ENCODE measurements at places on chromosomes 4 and X.

DNA sequence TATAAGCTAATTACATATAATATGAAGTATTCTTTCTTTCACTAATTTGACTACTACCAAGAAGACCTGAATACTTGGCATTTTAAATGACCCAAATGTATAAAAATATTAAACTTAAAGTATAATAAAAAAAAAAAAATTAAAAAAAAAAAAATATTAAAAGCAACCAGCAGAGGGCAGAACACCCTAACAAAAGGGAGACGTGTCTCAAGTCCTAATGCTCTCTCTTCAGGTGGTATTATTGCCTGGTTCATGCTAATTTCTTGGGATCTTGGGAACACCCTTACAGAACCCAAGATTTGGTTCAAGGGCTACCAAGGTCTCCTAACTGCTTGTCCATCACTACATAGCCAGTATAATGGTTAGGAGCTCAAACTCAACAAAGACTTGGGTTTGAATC, 754.8 kb downstream of the RAB28 start:
- peak; percentile 0 for DNase-seq

- no peak for DNase-seq
Observed at GRCh38 chr4:122038896-122039295, 87.0 kb upstream of the TRPC3 start.

DNA sequence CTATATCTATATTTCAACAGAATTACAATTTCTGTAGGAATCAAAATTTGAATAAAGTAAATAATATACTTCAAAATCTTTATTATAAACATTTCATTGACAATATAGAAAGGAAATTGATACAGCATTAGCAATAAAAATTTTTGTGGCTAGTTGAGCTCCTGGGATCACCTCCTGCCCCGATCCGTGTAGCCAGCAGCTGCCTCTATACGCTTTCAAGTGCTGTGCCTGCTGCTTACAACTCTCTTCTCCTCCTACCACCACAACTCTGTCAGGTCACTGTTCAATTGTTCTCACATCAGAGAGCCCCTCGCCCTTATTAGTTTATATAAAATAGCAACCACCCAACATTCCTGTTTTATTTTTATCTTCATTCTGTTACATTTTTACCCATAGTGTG, 27.6 kb downstream of the INPP4B start:
- no peak for DNase-seq

GRCh38 chr4:83371235-83371634, 36.6 kb upstream of the HPSE start:
- DNase-seq, result no peak

DNA sequence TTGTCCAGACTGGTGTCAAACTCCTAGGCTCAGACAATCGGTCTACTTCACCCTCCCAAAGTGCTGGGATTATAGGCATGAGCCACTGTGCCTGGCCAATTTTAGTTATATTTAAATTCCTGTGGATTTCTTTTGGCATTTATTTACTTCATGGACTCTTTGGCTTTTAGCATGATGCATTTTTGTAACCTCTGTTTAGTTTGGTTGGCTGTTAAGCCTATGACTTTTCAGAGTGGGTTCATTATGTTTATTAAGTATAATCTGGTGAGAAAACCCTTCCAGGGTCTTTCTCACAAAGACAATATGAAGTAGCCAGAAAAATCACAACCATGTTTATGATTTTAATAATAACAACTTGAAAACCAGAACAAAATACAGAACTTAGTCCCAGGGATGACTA, 49.4 kb downstream of the USP38 start:
- no peak for DNase-seq

GRCh38 chr4:176137631-176138030, 57.8 kb downstream of the SPATA4 start:
- peak; percentile 25 for DNase-seq

DNA sequence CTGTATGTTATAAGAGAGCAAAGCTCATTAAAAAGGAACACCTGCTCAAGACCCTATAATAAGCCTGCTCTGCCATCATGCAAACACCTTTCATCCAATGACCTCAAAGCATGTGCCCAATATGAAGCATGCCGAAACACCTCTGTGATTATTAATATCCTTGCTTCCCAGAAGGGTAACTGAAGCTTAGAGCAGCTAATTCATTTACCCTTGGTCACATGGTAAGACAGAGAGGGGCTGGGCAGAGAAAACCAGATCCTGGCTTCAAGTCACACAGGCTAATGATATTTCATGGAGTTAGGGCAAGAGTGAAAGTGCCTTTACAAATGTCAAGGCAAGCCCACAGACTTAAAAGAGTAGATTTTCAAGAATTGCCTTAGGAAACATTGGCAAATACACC, 5.6 kb downstream of the AMOT start:
- no peak for DNase-seq

DNA sequence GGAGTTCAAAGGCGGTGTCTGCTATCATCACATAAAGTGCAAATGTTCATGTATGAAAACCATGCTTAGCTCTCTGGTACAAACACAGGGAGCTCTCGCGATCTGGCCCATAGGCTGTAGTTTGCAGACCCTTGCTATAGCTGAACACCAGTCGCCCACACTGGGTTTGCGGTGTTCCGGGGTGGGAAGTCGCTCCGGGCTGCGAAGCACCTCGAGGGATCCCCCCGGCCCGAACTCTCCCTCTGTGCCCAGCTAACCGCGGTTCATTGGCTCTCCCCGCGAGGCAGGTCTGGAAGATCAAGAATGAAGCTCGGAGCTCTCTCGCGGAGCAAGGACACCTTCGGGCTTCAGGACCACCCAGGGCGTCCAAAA, 341 bp upstream of the PRPS2 start:
- no peak for DNase-seq

- no peak for DNase-seq
Observed at GRCh38 chr4:55312489-55313101, 33.4 kb upstream of the SRD5A3 start.

DNA sequence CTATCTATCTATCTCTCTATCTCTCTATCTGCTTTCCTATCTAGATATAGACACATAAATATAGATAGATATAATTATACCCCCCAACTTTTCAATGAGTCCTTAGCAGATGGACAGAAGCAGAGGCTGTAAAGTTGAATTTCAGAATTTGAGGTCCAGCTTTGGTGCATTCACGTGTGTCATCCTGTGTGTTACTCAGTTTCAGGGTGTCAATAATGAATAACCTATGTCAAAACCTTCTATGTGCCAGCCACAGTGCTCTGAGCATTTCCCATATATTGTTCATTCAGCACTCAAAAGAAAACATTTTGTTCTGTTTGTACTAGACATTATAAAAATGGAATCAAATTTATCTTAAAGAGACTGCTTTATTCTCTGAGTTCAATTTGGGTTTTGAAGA, 310.0 kb downstream of the ARHGAP24 start:
- no peak for DNase-seq

GRCh38 chr4:113684534-113685091, 76.9 kb downstream of the CAMK2D start:
- no peak for DNase-seq

DNA sequence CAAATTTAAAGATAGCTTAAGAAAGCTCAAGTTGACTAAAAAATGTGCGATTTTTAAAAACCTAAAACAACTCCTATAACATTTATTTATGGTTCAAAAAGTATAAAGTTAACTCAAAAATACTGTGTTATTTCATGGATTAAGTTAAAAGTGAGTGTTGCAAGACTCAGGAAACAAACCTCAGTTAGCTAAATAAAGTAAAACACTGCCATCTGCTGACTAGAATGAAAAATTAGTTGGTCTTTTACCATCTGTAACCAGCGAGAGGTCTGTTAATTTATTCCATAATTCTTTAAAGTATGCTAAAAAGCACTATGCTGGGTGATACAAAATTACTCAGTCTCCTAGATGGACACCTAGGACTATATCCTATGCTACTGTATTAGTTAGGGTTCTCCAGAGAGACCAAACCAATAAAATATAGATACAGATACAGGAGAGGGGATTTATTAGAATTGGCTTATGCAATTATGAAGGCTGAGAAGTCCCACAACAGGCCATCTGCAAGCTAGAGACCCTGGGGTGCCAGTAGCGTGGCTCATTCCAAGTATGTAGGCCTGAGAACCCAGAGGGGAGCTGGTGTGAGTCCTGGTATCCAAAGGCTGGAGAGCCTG, 4.9 kb upstream of the WDFY3 start:
- peak; percentile 21 for DNase-seq

DNA sequence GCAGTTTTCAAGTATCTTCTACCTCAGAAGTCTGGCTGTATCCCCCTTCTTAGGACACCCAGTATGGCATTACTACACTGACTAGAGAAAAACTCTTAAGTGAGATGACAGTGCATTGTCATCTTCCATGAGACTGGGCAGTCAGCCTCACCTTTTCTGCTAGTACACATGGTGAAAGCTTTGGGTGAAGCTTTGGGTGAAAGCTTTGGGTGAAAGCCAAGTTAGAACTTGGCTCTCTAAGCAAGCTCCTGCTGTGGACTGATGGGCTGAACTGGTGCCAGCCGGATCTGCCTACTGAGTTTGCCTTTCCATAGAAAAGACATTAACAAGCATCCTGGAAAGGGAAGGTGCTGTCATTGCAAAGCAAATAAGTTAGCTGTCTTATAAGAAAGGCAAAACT, 8.8 kb downstream of the EPHA5 start:
- DNase-seq, result no peak

DNA sequence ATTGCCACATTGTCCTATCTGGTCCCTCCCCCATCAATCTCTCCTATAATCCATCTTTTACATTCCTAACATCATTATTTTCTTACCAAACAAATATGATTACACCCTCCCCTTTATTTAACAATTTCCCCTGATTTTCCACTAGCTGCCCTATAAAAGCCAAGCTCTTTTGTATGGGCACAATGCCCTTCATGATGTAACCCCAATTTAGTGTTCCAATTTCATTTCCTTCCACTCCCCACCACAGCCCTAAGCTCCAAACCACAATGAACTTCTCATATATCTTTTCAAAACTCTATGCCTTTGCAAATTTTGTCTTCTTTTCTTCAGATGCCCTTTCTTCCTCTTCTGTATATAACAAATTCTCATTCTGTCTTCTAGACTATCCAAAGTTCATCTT, 39.5 kb upstream of the PTPN13 start:
- no peak for DNase-seq

GRCh38 chr4:5755161-5755560, 44.2 kb downstream of the EVC start:
- no peak for DNase-seq

GRCh38 chr4:103002551-103002950, 17.0 kb downstream of the SLC9B1 start:
- DNase-seq, result no peak

GRCh38 chr4:98518559-98519267, 139.7 kb downstream of the TSPAN5 start:
- no peak for DNase-seq

GRCh38 chrX:131187206-131187605, 101.9 kb downstream of the IGSF1 start:
- DNase-seq, result no peak

- DNase-seq, result no peak
Observed at GRCh38 chr4:183843248-183843671, 61.8 kb upstream of the STOX2 start.

DNA sequence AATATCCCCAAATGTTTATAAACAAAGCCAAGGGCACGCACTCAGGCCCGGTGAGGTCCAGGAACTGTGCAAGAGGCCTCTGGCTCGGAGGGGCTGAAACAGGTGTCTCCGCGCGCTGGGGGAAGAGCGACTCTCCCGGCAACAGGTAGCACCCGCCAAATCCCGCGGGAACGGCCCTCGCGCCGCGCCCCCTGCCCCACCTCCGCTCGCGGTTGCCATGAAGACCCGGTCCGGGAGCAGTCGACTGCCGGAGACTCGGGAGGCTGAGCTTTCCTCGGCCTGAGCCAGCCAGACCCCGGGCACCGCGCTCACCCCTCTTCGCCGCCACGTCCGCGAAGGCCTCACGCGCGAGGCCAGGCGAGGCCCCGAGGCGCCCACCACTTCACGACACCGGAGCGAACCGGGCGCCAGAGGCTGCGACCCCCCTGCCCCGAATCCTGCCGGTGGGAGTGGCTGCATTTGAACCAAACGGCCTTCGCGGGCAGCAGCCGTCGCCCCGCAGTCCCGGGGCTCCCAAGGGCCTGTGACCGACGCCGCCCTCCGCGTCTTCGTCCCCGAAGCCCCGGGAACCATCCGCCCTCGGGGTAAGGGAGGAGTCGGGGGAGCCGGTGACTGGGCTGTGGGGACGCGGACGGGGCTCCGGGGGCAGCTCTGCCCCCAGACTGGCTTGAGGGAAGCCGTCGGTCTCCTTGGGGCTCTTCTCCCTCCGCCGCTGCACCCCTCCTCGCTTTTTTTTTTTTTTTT, at the start of gene NSUN7:
NSUN7 (plus strand) TSS at position 239 of the 744 bp plus-strand sequence. CDS start 739 bp downstream, outside the sequence.
- no peak for DNase-seq

DNA sequence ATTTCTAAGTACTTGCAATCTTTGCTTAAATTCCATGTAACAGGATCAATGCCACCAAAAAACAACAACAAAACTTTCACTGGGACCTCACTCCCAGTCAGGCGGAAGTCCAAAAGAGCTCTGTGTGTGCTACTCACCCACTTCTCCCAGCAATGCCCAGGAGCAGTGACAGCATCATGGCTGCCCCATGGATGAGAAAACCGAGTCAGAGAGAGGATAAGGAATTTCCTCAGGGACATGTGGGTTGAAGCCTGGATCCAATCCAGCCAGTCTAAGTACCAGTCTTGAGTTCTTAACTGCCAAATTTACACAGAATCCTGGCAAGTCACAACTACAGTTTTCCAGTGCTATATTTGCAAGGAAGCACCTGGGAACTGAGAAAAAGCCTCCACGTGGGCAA, 64.5 kb downstream of the STX18 start:
- no peak for DNase-seq

DNA sequence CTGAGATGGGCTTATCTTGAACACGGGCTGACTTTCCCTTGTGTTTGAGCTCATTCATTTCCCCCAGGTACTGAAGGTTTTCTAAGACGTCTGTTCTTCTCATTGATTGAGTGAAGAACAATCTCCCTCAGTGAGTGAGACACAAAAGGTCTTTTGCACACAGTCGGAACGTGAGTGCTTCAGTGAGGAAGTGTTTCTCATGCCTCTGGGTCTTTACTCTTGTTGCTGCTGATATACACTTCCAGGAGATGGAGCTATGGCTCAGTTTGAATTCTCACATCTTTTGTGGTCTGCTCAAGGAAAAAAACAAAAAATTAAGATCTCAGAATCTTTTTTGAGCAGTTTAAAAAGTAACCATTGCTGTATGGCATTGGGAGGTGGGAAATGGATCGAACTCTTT, 981.9 kb upstream of the TENM3 start:
- DNase-seq, result peak; percentile 0

- no peak for DNase-seq
Observed at GRCh38 chr4:82733636-82734035, 65.0 kb downstream of the SCD5 start.

All from fibroblast of skin of left biceps (primary cell).